Stomach (tissue), 19 donors: ENCODE measurements at places on chromosomes 6 and 20. TPM values are rescaled to one million over a fixed set of nuclear protein-coding genes. Genes with fewer than 3 reads are reported as not detected.

DNA sequence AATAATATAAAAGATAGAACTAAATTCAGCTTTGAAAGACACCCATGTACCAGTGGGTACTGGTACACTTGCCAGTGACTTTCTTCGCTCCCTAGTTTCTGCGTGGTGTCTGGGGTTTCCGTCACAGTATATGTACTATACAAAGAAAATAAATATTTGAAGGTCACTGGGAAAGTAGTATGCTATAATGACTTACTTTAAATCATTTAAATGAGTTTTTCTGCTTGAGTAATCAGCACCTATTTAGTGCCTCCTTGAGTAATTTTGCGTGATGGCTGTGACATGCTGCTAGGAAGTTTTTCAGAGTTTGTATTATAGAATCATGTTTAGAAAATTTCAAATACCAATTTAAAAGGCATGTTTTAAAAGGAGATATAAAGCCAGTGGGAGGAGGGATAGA is 3.2 kb upstream of the CTCFL start:
- no peaks in the 10 kb centered on the region for H3K36me3 ChIP-seq
- no peak overlapping the region for H3K27ac ChIP-seq
- H3K4me1 ChIP-seq = peaks cover 8% of the 10 kb centered on the region
- DNase-seq = no peak
- no peaks in the 10 kb centered on the region for H3K27me3 ChIP-seq

DNA sequence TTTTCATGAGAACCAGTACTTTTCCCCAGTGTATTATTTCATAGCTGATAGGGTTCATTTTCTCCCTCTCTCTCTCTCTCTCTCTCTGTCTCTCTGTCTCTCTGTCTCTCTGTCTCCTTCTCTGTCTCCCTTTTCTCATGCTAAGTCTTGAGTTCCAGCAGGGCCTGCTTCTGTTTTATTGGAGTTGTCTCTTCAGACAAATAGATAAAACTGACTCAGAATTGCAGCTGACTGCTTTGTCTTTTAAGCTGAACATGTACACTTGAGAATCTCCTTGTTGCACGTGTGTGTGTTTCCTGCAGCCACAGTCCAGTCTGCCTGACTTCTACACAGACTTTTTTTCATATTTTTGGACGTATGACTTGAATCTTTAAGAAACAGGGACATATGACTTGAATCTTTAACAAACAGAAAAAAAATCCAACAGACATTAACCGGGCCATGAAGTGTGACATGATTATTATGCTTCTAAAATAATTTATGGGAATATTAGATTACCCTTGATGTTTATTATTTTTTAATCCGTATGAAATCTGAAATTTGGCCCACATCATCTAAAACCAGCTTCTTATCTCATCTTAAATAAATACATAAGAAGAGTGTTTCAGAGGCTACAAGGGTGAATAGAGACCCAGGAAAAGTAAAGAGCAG is 71.5 kb downstream of the JAG1 start:
- no peak for DNase-seq
- no peaks in the 10 kb centered on the region for H3K36me3 ChIP-seq
- H3K4me1 ChIP-seq = peaks cover 29% of the 10 kb centered on the region
- H3K27me3 ChIP-seq = no peaks in the 10 kb centered on the region
- peak overlapping the region; percentile 5 for H3K27ac ChIP-seq
- no peak overlapping the region for H3K4me3 ChIP-seq

GRCh38 chr6:139983555-139984276 is 609.3 kb upstream of the CITED2 start:
- peaks cover 35% of the 10 kb centered on the region for H3K4me1 ChIP-seq
- H3K27me3 ChIP-seq = no peaks in the 10 kb centered on the region
- no peaks in the 10 kb centered on the region for H3K36me3 ChIP-seq
- DNase-seq = no peak

GRCh38 chr6:133100865-133101264 is 140.3 kb upstream of the EYA4 start:
- no peaks in the 10 kb centered on the region for H3K27me3 ChIP-seq
- no peak for DNase-seq
- no peaks in the 10 kb centered on the region for H3K36me3 ChIP-seq
- H3K4me3 ChIP-seq = no peak overlapping the region
- H3K27ac ChIP-seq = no peak overlapping the region
- H3K4me1 ChIP-seq = no peaks in the 10 kb centered on the region

- no peaks in the 10 kb centered on the region for H3K36me3 ChIP-seq
- no peaks in the 10 kb centered on the region for H3K27me3 ChIP-seq
- H3K27ac ChIP-seq = no peak overlapping the region
- H3K4me3 ChIP-seq = no peak overlapping the region
Observed at GRCh38 chr6:117477988-117478852, 4.3 kb upstream of the DCBLD1 start.

- H3K27me3 ChIP-seq = no peaks in the 10 kb centered on the region
- no peaks in the 10 kb centered on the region for H3K36me3 ChIP-seq
- H3K27ac ChIP-seq = no peak overlapping the region
Observed at GRCh38 chr6:84553527-84553926, 210.9 kb downstream of the TBX18 start.

DNA sequence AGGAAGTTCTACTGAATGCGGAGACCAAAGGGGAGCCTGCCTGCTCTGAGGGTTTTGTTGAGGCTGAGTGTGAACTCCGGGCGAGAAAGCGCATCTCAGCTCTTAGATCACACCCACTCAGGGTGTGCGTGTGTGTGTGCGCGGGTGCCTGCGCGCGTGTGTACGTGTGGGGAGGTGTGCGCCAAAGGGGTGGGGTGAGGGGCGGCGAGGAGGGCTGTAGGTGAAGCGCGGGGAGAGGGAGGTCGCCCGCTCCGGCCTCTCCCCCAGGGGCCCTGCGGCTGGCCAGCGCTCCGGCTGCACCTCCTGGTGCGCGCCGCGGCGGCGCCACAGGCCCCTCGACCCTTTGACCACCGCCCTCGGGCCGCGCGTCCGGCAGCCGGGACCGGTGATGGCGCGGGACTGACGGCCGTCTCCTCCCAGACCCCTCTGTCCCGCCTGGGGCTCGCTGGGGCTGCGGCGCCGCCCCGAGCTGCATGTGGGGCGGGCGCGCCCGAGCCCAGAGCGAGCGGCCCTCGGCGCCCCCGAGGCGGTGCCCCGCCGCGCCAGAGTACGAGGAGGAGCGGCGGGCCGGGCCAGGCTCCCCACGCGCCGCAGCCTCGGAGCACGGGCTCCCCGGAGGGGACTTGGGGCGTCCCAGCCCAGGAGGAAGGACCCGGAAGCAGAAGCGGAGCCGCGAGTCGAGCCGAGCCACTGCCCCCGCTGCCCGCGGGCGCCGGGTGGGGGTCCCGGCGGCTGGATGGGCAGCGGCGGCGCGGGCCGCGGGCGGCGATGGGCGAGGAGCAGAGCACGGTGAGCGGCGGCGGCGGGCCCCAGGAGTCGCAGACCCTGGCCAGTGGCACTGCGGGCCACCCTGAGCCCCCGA is at the start of gene RNF217:
TSS of gene RNF217 (plus strand) at position 661 of the 862 bp plus-strand sequence. CDS start at position 769, 108 bp downstream.
- peak within 1 kb of the TSS; percentile 79 for H3K4me3 ChIP-seq
- H3K36me3 ChIP-seq = no peaks in the 10 kb centered on the region
- H3K4me1 ChIP-seq = no peaks in the 10 kb centered on the region

DNA sequence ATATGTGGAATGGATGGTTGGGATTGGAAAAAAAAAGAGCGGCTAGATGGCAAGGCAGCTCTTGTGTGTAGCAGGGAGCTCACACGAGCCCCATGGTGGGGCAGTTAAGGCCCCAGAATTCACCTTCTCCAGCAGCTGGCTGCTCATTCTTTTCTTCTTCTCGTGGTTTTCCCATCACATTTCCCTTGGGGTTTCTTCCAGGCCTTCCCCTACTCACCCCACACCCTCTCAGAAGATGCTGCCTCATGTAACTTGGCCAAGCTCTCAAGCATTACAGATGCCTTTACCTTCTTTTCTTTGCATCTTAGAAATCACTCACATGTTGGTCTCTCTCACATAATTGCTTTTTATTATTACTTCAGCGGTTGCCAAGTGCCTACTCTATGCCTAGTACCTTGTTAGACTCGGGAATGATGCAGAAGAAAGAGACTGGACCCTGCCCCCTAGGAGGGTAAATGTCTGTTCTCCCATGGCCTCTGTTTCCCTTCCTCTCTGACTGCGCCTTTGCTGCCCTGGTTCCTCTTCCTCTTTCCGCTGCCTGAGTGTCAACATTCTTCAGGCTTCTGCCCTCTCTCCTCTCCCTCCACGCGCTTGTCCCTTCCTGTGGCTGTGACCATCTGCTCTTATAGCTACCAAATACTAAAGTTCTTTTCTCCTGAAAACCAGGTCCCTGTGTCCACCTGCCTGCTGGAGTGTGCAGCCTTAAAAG is 28.6 kb downstream of the PPARD start:
- no peak for DNase-seq
- no peak overlapping the region for H3K4me3 ChIP-seq
- H3K36me3 ChIP-seq = no peaks in the 10 kb centered on the region
- H3K4me1 ChIP-seq = peaks cover 10% of the 10 kb centered on the region
- H3K27ac ChIP-seq = peak overlapping the region; percentile 58

TRAPPC3L gene
- total RNA-seq = not detected

LY6G6C gene
- total RNA-seq = not detected

TEAD3 gene
- 13.0 TPM for total RNA-seq

C20orf141 gene
- not detected for total RNA-seq

WFDC10B gene
- total RNA-seq = not detected

CENPW gene
- total RNA-seq = not detected

MAP1LC3A gene
- 37.7 TPM for total RNA-seq
